Substantia nigra (tissue), 51 donors: ENCODE measurements at places on chromosomes 5 and 9.

- DNase-seq, result no peak
Measured at GRCh38 chr9:72755836-72756235, 197.0 kb downstream of the ALDH1A1 start.

- no peak for DNase-seq
Measured at GRCh38 chr5:134139891-134140469, 25.5 kb downstream of the TCF7 start.

GRCh38 chr5:140196115-140196814, 21.3 kb downstream of the CYSTM1 start:
- DNase-seq, result no peak

DNA sequence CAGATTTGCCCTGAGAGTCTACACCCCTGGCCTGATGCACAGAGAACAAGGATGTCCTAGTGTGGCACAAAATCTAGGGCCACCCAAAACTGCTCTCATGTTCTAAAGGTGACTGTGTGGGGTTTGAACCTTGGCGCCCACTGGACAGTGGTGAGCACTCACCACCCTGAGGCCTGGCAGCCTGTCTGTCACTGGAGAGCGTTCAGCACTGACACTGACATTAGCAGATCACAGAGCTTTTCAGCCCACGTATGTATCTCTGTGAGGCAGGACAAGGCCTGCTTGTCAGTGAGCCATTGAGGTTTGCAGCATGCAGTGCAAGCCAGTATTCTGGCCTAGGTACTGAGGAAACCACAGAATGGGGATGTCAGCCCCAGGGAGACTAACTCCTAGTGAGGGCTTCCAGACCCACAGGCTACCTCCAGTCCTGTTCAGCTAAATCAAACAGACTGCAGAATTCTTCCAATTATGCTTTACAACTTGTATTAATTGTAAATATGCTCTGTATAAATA, 38.9 kb upstream of the SLC2A8 start:
- no peak for DNase-seq

DNA sequence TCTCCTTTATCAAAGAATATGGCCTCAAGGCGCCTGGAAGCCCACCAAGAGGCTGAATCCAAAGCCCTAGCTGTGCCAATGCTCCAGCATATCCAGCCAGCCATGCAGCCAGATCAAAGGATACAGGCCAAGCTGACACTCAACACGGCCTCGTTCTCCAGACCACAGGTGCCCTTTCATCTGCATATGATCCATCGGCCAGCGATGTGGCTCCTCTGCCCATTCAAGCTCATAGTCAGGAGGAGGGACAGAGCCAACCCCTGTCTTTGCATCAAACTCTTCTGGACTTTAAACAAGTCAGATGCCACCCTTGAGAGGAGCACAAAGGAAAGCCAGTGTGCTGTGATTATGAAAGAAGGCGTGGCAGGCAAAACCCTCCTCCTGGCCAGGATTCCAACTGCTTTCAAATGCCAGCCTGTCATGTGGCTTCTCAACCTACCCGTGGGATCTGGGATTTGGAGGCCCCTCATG, 42.5 kb downstream of the ADAM19 start:
- DNase-seq, result no peak

GRCh38 chr5:173420108-173420507, 91.9 kb upstream of the STC2 start:
- peak; percentile 8 for DNase-seq

DNA sequence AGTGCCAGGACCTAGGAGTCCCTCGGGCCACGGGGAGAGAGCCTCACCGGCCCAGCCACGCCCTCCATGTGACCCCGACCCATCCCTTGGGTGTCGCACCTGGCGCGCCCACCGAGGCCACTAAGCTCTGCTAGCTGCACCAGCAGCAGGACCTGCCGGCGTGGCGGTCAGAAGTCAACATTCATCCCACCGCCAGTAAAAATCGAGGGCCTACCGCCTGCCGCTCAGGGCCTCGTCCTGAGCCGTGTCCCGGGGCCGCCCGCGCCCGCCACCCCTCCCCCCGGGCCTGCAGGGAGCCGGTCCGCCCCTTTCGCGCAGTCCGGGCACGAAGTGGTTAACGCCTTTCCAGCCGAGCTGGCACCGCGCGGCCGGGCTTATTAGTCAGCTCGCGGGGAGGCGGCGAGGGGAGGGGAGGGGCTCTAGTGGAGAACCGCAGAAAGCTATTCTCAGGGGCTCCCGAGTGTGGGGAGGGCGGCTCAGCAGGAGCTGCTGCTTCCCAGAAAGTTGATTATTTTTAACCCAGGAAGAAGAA, 124.4 kb downstream of the C9orf50 start:
- DNase-seq, result peak; percentile 95

DNA sequence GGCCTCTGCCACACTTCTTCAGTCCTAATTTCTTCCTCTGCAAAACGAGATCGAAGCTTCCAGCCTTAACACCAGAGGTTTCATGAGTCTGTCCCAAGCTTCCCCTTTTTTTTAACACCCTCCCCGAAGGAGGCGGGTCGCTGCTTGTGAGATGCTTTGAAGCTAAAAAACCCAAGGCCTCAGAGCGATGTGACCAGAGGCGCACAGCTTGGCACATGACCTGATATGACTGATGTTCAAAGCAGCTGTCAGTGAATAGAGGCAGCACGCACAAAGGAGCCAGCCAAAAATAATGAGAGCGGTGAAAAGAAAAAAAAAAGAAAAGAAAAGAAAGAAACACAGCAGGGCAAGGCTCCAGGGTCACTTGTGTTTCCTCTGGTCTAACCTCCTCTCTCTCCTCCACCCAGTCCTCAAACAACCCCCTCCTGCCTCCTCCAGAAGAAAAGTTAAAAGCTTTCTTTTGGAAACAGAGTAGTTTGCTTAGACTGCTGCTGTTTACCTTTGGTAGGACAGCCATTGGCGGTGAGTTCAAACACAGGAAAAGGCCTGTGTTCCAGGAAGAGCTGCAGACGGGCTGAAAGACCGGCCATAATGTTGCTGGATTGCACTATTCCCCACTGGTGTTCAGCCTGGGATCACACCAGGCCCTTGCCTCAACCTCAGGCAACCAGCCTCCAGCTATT, 10.9 kb upstream of the ZNF366 start:
- no peak for DNase-seq

GRCh38 chr5:113364466-113364865, 70.3 kb downstream of the TSSK1B start:
- DNase-seq, result no peak

DNA sequence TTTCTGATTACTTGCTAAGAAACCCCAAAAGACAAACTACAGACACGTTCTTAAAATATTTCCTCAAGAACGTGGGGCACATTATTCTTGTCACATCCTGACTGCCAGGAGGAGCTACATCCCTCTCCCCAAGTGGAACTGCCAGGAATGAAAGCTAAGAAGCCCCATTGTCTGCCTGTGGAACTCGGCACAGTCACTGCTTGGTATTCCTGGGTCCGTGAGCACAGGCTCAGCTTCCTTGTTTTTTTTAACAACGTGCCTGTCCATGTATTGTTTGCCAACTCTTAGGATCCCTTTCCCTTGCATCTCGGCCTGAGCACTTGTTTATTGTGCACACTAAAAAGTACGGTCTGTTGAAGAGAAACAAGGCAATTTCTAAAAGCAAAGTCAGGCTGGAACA, 47.0 kb upstream of the SELENOP start:
- no peak for DNase-seq

DNA sequence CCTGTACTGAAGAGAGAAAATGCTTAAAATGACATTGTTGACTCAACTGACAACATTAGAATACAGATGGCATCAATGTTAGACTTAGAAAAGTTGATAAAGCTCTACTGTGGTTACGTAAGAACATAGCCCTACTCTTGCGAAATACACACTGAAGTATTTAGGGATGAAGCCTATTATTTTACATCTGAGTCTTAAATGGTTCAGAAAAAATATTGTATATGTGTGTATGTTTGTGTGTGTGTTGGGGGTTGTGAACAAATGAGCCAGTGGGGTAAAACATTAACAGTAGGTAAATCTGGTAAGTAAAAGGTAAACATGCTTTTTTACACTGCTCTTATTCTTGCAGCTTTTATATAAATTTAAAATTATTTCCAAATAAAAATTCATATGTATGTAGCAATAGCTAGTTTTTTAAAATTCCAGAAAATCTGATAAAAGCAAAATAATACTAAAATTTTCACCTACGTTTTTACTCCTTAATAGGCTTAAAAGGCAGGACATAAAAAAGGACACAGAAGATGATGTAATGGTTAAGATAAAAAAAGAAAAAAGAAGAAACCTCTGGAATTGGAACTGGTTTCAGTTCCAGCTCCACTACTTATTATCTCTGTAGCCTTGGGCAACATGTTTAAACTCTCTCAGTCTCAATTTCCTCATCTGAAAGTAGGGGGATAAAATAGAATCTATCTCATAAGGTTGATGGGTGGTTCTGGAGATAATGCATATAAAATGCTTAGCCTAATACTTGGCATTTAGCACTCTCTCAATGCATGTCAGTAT, 44.3 kb downstream of the GARNL3 start:
- no peak for DNase-seq

GRCh38 chr9:86043999-86044398, 55.4 kb downstream of the GOLM1 start:
- DNase-seq, result no peak

DNA sequence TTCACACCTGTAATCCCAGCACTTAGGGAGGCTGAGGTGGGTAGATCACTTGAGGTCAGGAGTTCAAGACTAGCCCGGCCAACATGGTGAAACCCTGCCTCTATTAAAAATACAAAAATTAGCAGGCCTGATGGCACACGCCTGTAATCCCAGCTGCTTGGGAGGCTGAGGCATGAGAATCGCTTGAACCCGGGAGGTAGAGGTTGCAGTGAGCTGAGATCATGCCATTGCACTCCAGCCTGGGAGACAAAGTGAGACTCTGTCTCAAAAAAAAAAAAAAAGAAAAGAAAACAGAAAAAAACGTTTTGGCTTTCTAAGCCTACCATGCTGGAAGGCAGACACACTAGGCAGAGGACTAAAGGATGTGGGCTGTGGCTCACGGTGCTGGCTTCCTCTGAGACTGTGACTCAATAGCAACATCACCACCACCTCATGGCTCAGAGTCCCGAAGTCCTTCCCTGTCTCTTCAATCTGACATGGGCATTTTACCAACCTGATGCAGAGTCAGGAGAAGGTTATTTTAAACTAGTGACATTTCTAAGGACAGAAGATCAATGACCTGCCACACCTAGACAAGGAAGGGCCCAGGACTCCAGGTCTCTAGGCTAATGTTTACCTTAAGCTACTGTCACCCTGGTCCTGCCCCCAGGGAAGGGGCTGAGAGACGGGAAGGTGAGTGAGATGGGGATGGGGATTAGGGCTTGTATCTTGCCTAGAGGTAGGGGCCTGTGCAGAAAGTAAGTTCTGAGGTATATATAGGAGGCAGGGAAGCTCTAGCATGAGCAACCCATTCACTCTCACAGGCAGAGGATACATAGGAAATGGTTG, 3.7 kb downstream of the ECSCR start:
- DNase-seq, result no peak

DNA sequence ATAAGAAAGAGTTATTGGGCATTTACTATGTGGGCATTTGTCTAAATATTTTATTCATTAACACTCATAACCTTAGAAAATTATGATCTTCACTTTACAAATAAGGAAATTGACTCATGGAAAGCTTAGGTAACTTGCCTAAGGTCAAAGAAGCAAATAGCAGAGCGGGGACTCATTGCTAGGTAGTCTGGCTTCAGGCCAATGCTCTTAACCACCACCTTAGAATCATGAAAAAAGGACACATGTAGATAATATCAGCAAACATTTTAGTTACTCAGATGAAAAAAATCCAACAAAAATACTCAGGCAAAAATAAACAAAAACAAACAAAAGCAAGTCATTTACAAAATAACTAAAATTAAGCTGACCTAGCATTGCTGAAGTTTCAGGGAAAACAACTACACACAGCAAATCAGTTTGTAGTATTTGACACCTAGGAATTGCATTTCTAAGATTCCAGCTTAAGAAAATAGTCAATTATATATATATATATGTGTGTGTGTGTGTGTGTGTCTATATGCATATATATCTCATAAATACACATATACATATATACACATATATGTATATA, 166.0 kb downstream of the HMHB1 start:
- no peak for DNase-seq

- DNase-seq, result no peak
Measured at GRCh38 chr5:143314659-143315058, 88.8 kb downstream of the NR3C1 start.

- DNase-seq, result peak; percentile 34
Measured at GRCh38 chr5:136754216-136754615, 388.9 kb upstream of the TRPC7 start.

DNA sequence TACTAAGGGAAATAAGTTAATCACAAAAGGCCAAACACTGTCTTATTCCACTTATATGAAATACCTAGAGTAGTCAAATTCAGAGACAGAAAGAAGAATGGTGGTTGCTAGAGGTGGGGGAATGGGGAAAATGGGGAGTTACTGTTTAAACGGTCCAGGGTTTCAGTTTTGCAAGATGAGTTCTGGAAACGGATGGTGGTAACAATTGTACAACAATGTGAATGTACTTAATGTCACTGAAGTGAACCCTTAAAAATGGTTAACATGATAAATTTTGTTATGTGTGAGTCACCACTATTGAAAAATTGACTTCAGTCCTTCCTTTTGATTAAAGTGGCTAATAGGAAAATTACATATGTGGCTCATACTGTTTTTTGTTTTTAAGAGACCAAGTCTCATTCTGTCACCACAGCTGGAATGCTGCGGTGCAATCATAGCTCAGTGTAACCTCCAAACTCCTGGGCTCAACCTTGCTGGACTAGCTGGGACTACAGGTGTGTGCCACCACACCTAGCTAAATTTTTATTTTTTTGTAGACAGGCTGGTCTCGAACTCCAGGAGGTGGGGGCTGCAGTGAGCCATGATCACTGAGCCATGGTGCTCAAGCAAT, 8.7 kb downstream of the UBQLN1 start:
- no peak for DNase-seq

DNA sequence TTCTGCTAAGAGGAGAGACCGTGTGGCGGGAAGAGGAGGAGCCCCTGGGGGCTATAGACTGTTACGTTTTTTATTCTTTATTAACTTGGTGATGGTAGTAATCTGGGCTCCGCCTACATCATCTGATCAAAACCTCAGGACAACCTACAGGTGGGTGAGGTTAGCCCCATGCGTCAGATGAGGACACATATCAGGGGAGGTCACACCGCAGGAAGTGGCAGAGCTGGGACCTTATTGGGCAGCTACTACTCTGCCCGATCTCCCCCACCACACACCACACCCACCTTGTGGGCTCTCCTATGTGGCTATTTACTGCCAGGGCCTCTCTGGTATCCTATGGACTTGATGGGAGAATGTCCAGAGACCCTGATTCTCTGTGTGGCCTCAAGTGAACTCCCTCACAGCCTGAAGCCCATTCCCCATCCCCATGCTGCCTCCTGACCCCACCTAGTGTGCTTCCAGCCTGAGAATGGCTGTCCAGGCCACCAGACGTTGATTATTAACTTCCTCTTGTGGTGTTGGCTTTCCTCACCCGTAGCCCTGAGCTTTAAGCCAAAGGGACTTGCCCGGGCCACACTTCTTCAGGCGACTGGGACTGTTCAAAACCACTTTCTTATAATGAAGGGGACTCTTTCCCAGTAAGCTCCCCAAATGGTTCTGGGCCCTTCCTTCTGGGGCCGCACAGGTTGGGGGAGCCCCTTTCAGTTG, 8.2 kb downstream of the UNC5A start:
- DNase-seq, result no peak
